ENCODE measurements at places on chromosomes 1 and 21.

GRCh38 chr1:27342778-27343638 is 1.2 kb downstream of the SYTL1 start:
- DNase-seq = peak; percentile 99

DNA sequence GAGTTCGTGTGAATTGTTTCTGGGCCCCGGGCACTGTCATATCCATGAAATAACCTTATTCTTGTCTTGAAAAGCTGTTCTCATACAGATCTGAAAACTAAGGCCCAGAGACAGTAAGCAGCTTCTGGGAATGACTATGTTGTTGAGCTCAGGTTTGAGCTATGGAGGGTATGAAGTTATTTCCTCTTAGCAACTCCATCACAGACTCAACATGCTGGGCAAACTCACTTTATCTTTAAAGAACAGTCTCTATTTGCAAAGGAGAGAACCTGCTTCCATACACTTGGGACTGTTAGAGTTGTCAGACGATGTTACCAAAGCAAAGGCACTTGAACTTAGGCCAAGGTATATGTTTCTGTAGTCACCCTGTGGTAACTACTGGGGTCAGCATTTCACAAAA is 90.0 kb downstream of the GPR88 start:
- DNase-seq = no peak

DNA sequence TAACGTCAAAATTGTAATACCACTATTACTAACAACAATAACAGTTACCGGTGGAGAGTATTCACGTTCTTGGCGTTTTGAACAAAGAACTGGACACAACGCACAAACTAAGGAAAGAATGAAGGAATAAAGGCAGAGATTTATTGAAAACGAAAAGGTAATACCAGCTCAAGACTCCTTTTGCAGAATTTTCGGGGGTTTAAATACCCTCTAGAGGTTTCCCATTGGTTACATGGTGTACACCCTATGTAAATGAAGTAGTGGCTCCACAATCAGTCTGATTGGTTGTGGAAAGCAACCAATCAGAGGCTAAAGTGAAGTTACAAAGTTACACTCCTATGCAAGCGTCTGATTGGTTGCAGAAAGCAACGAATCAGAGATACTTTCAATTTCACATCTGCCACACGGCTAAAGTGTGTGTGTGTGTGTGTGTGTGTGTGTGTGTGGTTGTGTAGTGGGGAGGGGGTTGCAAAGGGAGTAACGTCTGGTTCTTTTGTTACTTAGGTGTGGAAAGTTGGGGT is 1.1 kb upstream of the GTF2B start:
- DNase-seq = no peak

DNA sequence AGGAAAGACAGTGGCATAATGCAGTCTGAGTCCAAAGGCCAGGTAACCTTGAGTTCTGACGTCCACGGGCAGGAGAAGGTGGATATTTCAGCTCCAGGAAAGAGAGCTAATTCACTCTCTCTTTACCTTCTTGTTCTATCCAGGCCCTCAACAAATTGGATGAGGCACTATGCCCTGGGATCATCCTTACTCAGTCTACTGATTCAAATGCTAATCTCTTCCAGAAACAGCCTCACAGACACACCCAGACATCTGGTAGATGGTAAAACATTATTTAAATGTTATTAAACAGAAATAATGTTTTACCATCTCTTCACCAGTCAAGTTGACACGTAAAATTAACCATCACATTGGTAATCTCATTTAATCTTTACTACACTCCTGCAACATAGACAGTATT is 73.0 kb downstream of the RBM11 start:
- DNase-seq = no peak

DNA sequence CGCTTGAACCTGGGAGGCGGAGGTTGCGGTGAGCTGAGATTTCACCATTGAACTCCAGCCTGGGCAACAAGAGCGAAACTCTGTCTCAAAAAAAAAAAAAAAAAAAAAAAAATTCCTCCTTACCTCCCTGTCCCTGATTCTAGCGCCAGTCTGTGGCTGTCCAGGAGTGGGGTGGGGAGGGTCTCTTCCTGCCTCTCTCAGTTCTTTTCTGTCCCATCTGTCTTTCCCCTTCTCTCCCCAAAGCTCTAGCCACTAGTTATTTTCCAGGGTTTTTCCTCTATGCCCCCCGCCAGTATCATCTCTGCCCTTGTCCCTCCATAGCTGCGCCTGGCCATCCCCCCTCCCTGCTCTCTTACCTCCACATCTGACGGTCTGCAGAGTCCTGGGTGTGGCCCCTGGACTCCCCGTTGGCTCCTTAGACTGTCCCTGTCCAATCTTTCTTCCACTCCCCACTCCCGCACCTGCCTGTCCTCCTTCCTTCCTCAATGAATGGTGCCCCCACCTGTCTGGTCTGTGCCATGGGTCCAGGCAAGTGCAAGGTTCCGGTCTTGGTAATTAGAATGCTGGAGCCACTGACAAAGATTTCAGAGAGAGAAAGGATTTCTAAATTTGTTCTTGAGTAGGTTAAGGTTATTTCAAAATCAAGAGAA is 1.6 kb upstream of the TMEM63A start:
- no peak for DNase-seq

- DNase-seq = no peak
Observed at GRCh38 chr1:180966312-180966711, 53.6 kb downstream of the KIAA1614 start.

DNA sequence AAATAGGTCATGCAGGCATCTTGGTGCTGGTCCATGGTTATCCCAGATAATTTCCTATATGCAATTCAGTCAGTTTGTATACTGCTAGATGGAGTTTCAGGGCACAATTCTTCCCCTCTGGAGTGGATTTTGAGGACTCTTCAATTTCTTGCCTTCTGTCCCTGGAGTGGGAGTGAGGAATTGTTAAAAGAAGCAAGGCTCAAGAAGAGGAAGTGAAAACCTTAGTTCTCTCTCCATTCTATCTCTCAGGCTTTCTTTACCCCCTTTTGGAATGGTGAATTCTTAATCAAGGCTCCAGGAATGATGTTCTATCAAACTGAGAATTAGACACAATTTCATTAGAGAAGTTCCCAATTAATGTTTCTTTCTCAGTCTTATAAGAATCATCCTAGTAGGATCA is 67.1 kb downstream of the RWDD3 start:
- DNase-seq = no peak

DNA sequence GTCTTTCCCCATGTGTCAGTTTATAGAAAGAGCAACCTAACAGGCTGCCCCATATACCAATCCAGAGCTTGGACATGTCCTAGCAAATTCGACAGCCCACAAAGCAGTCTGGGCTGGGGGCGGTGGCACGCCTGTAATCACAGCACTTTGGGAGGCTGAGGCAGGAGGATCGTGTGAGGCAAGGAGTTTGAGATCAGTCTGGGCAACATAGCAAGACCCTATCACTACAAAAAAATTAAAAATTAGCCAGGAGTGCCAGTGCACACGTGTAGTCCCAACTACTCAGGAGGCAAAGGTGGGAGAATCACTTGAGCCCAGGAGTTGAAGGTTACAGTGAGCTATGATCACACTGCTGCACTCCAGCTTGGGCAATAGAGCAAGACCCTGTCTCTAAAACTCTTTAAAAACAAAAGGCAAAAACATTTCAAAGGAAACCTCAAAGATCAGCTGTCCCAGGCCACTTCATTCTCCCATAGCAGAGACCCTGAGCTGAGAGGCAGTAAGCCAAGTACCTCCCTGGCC is 54.4 kb downstream of the SETD4 start:
- no peak for DNase-seq

DNA sequence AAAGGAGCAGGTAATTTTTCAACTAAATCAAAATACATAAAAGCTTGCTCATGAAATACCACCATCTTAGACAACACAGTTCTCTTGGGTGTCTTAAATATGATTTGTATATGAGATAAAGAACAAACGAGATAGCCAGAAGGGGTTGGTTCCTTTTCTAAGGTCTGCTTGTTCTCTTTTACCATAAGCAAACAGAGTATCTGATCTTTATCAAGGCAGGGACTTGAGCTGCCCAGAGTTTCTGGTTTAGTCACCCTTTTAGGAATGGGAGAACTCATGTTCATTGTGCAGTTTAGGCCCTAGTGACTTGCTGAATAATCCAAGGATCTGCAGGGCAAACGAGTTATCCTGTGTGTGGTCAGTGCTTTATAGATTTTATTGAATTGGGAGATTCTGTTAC is 3.0 kb upstream of the SUCO start:
- DNase-seq = peak; percentile 42

- DNase-seq = no peak
Observed at GRCh38 chr21:33157303-33157702, 72.4 kb upstream of the IFNAR2 start.

GRCh38 chr1:167644551-167644950 is 14.5 kb downstream of the RCSD1 start:
- no peak for DNase-seq

DNA sequence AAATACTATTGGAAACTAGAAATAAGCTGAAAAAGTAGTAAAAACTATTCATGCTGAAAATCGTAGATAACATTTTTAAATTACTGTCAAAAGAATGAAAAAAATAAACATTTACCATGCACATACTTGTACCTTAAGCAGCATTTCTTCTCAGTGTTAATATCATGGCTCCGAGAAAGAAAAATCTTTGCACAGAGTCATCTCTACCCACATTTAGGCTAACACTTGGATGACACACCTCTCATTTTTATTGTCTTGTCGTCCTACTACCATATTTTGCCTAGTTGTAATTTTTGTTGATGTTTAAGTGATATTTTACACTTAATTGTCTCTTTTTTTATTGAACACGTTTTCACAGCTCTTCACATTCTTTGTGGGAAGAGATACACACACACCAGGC is 1.7 kb upstream of the TNFSF4 start:
- no peak for DNase-seq

- DNase-seq = no peak
Observed at GRCh38 chr1:119914071-119914470, 17.8 kb upstream of the ADAM30 start.

GRCh38 chr1:115604508-115604907 is 37.3 kb upstream of the VANGL1 start:
- DNase-seq = no peak

GRCh38 chr1:14750490-14750889 is 152.0 kb downstream of the KAZN start:
- no peak for DNase-seq

GRCh38 chr1:24874056-24874455 is 56.0 kb downstream of the RUNX3 start:
- no peak for DNase-seq

- no peak for DNase-seq
Observed at GRCh38 chr21:34197561-34197960, 124.2 kb downstream of the MRPS6 start.

DNA sequence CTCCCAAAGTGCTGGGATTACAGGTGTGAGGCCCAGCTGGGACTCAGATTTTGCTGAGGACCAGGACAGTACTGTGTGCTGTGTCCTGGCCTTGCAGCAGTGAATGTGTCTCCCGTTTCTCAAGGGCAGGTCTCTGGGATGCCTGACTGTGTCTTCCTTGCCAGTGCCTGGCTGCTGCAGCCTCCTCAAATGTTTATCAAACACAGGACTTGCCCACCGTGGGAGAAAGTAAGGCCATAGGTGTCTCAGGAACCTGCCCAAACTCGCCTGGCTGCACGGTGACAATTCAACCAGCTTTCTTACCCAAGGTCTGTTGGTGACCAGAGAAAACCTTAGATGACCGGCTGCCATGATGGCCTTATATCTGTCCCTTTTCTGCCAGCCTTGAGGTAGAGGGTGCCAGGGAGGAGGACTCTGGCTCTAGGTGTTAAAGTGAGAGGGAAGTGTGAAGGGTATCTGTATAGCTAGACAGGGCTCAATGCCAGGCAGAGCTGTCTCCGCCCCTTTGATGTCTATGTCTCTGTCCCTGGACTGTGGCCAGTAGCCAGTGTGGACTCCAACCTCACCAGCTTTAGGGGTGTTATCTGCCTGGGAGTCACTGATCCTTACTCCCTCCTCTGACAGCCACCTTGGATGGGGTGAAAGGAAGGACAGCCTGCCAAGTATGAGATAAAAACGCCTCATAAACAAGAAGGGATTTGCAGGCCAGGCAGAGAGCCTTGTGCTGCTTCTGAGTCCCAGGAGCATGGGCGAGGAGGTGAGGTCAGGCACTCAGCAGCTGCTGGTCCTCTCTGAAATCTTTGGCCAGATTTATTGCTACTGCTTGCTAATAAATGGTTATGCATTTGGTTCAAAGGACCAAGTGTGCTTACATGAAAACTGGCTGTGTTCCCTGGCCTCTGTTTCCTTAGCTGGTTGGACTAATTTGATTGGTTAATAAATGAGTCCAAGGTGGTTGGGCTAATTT is 22.3 kb downstream of the IL6R start:
- no peak for DNase-seq

- peak; percentile 67 for DNase-seq
Observed at GRCh38 chr1:86788300-86789206, 84.2 kb downstream of the SH3GLB1 start.

DNA sequence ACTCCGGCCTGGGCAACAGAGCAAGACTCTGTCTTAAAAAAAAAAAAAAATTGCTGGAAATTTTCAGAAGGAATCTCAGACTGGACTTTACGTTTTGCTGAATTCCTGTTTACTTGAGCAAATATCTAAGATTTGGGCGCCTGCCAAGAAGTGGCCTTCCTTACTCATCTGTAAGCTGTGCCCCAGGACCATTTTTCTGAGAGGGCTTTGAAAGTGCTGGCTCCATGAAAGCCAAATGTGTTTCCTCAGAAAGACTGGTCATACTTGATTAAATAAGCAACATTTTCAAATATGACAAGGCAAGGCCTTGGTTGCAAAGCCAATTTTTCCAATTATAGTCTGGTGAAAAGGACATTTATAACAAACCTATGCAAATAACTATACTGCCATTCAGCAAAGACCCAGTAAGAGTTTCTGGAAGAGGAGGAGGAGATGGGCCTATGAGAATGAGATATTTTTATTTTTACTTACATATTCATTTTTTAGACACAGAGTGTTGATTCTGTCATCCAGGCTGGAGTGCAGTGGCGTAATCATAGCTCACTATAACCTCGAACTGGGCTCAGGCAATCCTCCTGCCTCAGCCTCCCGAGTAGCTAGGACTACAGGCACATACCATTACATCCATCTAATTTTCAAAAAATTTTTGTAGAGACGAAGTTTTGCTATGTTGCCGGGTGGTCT is 56.3 kb upstream of the HTR1D start:
- no peak for DNase-seq

- DNase-seq = peak; percentile 20
Observed at GRCh38 chr1:204418174-204419063, 6.8 kb upstream of the PPP1R15B start.

DNA sequence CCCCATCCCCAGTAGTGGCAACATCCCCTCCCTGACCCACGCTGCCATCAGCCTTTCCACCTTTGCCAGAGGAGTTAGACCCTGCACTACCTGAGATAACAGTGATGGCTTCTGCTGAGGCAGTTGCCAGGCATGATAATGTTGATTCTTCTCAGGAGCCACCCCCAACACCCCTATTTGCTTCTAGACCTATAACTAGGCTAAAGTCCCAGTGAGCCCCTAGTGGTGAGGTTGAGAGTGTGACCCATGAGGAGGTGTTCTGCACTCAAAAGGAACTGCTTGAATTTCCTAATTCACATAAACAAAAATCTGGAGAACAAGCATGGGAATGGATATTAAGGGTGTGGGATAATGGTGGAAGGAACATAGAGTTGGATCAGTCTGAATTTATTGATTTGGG is 159.6 kb upstream of the COL11A1 start:
- no peak for DNase-seq
